GM12892 (cell line): ENCODE measurements at places on chromosomes 4 and X.

DNA sequence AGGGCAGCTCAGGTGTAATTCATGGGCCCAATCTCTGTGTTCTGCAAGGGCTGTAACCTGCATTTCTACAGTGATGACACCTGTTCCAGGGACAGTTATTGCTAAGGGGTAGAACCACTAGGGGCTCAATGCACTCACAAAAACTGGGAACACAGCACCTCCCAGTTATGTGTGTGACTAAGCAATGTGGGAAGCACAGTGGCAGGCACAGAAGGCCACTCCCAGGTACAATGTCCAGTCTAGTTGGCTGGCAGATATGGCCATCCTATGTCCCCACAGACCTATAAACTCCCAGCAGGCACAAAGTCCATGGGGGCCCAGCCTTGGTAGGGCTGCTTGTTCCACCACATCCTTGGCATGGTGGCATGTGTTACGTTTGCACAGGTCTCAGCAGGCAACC is 25.7 kb downstream of the CXCL13 start:
- no peak for DNase-seq

DNA sequence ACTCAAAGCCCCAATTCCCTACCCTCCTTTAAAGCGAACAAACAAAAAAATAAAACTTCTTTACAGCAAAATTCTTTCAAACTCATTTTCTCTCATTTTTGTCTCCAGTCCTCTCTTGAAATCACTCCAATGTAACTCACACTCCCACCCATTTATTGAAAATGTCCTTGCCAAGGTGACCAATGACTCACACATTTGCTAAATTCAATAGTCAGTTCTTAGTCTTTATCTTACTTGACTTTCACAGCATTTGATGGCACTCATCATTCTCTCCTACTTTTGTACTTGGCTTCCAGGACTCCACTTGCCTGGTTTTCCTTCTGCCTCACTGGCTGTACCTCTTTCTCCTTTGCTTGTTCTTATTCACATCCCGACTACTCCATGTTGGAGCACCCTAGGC is 19.9 kb downstream of the CC2D2A start:
- no peak for DNase-seq

- no peak for DNase-seq
Observed at GRCh38 chr4:106299977-106300376, 16.0 kb downstream of the TBCK start.

DNA sequence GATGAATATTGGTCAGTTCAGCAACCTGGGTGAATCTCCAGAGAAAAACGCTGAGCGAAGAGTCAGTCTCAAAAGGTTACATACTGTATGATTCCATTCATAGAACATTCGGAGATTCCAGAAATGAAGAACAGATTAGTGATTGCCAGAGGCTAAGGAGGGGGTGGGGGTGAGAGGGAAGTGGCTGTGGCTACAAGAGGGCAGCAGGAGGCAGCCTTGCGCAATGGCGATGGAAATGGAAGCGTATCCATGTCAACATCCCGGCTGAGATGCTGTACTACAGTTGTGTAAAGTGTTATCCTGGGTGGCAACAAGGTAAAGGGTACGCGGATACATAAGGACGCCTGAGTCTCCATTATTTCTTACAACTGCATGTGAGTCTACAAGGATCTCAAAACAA is 18.0 kb downstream of the LYAR start:
- DNase-seq = no peak

- no peak for DNase-seq
Observed at GRCh38 chrX:10341309-10341708, 184.5 kb downstream of the CLCN4 start.

DNA sequence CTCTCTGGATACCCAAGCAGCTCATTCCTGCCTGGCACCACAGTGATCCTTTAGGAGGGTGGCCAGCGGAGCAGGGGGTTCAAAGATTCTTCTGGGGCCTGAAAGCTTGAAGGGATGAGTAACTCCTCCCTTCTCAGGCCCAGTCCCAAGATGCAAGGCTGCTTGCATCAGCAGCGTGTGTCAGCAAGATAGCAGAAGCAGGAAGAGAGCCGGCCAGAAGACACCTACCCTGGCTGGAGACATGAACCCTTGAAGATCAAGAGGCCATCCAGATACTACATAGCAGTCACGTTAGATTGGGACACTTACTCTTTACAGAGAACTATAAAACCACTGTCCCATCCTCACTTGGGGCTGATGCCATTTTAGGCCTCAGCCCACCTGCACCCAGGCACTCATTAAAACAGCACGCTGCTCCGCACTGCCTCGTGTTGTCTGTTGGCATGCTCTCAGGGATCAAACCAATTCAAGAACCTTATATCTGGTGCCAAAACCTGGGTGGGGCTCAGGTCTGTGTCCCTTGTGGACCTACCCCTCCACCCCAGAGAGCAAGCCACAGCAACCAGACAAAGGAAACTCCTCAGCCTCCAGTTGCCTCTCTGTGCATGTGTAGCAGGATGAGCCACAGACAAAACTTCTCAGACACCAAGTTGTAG is 6.5 kb downstream of the UGT2B17 start:
- DNase-seq = no peak

DNA sequence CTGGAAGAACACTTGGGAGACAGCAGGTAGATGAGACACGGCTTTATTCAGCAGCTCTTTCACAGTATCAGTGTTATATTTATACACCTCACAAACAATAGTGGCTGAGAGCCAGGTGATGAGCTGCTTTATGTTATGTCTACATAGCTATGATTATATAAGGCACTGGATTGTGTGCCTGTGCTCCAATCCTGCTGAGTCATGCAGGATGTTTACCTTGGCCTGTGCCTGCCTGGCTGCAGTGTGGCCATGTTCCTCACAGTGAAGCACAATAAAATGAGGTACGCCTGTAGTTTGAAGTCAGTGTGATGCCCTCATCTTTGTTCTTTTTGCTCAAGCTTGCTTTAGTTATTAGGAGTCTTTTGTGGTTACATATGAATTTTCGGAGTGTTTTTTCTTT is 31.3 kb downstream of the CXCL13 start:
- DNase-seq = no peak

GRCh38 chr4:14254252-14254651 is 626.7 kb upstream of the BOD1L1 start:
- DNase-seq = no peak

GRCh38 chr4:161186012-161186411 is 977.8 kb downstream of the FSTL5 start:
- DNase-seq = no peak

DNA sequence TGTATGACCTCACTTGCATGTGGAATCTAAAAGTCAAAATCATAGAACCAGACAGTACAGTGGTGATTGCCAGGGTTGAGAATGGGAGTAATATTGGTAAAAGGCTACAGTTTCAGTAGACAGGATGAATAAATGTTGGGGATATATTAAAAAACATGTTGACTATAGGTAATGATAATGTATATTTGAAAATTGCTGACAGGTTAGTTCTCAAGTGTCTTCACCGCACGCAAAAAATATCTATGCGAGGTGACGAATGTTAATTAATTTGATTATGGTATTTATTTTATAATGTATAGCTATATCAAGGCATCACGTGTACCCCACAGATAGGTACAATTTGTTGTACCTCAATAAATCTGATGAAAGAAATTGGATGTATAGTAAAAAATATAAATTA is 909.6 kb upstream of the NDST4 start:
- no peak for DNase-seq

DNA sequence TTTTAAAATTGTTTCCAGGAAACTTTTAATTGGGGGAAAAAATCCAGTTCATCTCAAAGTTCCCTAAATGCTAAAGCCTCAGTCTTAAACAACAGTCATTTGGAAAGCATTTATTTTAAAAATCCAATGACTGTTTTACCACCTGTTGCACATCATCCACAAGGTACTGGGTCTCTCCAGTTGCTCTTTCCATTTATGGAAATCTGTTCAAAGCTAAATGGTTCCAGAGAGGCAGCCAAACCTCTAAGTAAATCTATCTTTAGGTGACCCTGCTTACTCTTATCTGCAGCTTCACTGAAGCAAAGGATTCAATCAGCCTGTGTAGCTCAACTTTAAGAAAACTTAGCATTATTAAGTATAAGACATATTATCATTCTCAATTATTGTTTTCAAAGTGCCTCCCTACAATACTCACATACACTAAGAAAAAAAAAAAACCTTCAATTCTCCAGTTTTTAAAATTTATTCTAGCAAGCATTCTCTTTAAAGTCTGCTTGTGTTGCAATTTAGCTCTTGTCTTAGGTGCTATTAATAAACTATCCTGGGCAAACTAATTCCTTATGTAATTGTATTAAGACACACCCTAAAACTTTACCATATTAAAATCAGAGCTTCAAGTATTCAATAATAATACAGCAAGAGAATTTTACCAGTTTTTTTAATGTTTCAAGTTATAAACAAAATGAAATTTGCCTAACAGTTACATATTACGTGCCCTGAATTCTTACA is 60.6 kb downstream of the NOCT start:
- DNase-seq = no peak

DNA sequence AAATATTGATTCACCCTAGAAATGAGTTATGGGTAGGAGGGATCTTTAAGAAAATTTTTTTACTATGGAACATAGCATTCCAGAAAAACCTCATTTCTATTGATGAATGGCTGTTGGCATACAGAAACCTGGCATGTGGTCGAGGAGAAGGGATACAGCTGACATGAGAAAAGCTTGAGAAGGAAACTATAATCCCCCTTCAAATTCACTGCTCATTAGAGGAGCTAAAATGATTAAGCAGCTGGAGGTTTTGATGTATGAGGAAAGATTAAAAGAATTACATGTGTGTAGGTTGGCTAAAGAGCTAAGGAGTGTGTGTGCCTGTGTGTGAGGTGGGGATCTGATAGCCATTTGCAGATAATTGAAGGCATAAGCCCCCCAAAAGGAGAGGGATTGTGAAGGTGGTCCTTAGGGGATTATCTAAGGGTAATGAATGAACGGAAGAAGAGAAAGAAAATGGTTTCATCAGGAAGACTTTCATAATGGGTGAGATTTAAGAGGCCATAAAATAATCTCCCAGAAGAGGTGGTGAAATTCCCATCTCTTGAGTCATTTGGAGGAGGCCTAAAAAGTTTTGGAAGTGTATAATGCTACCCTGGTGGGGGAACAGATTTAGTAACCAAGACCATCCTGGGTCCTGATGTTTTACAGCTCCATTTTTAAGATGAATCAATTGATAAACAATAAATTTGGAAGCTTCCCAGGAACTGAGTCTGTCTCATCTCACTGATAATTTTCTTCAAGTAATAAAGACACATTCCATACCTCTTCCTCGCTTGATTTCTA is 272.0 kb upstream of the HAND2 start:
- no peak for DNase-seq

DNA sequence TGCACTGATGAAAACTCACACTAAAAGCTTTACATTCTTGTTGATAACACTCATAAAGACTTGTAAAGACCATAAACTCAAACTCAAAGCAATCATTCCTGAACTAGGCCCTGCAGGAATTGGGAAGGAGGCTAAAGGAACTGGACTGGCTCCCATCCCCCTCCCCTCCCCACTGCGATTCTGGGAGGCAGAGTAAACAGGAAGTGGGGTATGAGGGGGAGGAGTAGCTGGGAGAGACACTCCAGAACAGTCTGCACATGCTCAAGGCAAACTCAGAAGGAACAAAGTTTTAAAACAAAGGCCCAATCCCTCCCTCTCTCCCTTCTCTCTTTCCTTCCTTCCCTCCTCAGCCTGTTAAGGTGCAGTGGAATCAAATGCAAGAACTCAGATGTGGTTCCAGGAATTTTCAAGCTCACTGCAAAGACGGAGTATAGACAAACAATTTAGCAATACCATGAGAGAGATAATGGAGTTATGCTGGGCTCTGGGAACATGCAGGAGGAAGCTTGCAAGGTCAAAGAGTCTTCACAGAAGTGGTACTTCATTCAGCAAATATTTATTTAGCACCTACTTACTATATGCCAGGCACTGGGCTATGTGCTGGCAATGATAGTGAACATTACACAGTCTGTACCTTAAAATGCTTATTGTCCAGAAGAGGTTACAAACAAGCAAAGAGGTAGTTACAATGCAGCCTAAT is 15.9 kb downstream of the MID1IP1 start:
- DNase-seq = no peak

- no peak for DNase-seq
Observed at GRCh38 chr4:5260121-5260520, 208.8 kb downstream of the STK32B start.

DNA sequence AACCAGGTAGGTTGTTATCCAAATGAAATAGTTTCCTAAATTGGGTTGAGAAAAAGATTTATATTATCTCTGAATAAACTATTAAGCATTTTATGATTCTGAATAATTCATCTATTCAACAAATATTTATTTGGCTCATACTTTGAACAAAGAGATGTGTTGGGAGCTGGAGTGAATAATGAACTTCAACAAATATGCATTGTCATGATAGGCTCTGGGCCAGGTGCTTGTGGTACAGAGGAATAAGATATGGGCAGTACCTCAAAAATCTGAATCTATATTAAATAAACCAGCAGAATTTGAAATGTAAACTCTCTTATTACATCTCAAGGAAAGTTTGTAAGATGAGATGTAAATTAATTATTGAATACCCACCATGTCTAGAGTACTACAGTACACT is 75.7 kb upstream of the DCLK2 start:
- no peak for DNase-seq

DNA sequence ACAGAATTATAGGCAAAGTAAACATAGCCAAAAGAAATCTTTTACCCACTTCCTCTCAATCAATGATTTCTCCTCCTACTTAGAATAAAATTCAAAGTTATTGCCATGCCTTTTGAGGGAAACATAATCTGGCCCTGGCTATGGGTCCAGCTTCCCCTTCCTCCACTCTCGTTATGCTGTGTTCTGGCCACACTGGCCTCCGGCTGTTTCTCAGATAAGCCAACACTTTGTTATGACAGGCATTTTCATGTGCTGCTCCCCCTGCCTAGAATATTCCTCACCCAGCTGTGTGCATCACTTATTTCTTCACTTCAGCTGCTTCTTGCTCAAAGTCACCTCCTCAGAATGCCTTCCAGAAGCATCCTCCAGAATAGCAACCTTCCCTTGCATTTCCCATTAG is 386.6 kb upstream of the AADAT start:
- DNase-seq = no peak

DNA sequence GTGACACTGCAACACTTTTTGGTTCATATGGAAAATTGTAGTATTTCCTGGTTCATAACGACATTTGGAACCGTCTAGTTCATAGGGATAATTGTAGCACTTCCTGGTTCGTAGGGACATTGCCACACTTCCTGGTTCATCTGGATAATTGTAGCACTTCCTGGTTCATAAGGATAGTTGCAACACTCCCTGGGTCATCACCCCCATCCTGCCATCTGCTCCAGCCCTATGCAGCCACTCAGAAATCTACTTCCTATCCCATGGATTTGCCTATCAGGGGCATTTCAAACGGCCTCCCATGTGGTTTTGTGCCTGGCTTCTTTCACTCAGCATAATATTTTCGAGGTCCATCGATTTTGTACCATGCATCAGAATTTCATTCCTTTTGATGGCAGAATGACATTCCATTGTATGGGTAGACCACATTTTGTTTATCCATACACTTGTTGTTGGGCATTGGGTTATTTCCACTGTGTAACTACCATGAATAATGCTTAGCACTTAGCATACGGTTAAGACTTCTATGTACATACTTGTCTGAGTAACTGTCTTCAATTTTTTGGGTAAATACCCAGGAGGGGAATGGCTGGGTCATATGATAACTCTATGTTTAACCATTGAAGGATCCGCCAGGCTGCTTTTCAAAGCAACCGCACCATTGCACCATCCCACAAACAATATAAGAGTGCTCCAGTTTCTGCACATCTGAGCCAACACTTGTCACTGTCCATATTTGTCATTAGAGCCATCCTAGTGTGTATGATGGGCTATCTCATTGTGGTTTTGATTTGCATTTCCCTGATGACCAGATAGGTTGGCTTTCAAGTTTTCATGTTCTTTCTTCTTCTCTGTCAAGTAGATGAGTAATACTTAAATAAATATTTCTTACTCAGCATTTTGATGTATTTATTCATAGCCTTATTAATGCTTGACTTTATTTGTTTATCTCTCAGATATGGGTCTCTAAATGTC is 58.3 kb upstream of the CD99 start:
- DNase-seq = no peak
